ENCODE measurements at places on chromosomes 11 and 22. TPM values are rescaled to one million over a fixed set of nuclear protein-coding genes. Genes with fewer than 3 reads are reported as not detected.
A peak's percentile ranks its signal among the peaks of the same experiment; 100 is the strongest.

The KIF18A gene
- total RNA-seq: 4.0 TPM

The MYBPC3 gene
- not detected for total RNA-seq

The MPZL3 gene
- 1.8 TPM for total RNA-seq

The RIMBP3B gene
- 0.29 TPM for total RNA-seq

DNA sequence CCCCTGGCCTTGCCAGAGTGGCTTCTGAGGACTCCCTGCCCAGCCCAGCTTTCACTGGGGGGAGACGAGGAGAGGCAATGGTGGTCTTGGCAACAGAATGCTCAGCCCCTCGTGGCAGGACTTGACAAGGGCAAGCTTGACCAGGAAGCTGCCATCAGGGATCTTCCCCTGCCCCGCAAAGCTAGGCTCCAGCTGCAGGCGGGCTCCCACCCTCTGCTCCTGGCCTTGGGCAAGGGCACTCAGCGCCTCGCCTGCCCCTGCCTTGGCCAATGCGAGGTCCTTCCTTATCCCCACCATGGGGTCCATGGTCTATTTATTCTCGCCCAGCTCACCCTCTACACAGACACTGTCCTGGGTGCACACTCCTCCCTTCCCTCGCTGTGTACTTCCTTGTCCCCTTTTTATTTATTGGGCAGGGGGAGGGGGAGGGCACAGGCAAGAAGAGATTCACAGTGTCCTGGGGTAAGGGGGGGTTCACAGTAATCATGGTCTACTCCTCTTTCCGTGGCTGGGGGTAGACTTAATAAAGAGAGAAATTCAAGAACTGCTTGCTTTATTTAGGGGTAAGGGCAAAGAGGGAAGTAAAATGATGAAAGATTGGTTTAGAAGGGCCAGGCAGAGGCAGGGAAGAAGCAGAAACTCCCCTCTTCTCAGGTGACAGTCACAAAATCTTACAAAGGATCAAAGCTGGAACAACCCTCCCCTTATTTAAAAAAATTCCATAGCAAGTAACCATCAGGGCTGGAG, 1.6 kb downstream of the GPHA2 start:
- peaks cover 40% of the 10 kb centered on the region for H3K36me3 ChIP-seq
- DNase-seq: peak; percentile 37
- no peaks in the 10 kb centered on the region for H3K27me3 ChIP-seq
- no peak overlapping the region for H3K27ac ChIP-seq
- no peak overlapping the region for H3K4me3 ChIP-seq

- H3K27me3 ChIP-seq: no peaks in the 10 kb centered on the region
- no peak for DNase-seq
- H3K4me1 ChIP-seq: no peaks in the 10 kb centered on the region
- no peak overlapping the region for H3K4me3 ChIP-seq
- H3K36me3 ChIP-seq: no peaks in the 10 kb centered on the region
- no peak overlapping the region for H3K27ac ChIP-seq
Measured at GRCh38 chr11:119706887-119707286, 22.1 kb downstream of the NECTIN1 start.

DNA sequence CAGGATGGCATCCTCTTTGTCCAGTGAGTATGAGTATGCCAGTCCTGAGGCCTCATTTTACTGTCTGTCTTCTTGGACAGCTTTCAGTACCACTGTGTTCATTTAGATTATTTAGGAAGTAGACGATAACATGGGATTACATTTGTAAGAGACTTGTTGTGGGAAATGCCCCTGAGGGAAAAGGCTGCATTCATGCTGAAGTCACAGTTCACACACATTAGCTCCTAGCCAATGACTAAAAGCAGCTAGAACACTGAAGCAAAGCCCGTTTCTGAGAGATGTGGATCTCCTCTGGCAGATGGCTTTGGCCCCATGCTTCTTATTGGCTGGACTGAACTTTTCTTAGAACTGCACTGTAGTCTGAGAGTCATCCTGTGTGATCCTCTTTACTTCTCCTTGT, 242.4 kb downstream of the FAM76B start:
- H3K27ac ChIP-seq: no peak overlapping the region
- no peaks in the 10 kb centered on the region for H3K36me3 ChIP-seq
- no peaks in the 10 kb centered on the region for H3K27me3 ChIP-seq
- H3K4me1 ChIP-seq: peaks cover 13% of the 10 kb centered on the region
- DNase-seq: no peak

GRCh38 chr11:8225589-8226036, 38.1 kb downstream of the LMO1 start:
- H3K36me3 ChIP-seq: no peaks in the 10 kb centered on the region
- no peak overlapping the region for H3K27ac ChIP-seq
- H3K4me3 ChIP-seq: no peak overlapping the region
- H3K4me1 ChIP-seq: no peaks in the 10 kb centered on the region

- no peaks in the 10 kb centered on the region for H3K36me3 ChIP-seq
- peaks cover 32% of the 10 kb centered on the region for H3K4me1 ChIP-seq
- peak; percentile 82 for DNase-seq
- H3K27ac ChIP-seq: peak overlapping the region; percentile 94
- no peak overlapping the region for H3K4me3 ChIP-seq
- H3K27me3 ChIP-seq: no peaks in the 10 kb centered on the region
Measured at GRCh38 chr11:79237703-79238102, 203.1 kb downstream of the TENM4 start.

DNA sequence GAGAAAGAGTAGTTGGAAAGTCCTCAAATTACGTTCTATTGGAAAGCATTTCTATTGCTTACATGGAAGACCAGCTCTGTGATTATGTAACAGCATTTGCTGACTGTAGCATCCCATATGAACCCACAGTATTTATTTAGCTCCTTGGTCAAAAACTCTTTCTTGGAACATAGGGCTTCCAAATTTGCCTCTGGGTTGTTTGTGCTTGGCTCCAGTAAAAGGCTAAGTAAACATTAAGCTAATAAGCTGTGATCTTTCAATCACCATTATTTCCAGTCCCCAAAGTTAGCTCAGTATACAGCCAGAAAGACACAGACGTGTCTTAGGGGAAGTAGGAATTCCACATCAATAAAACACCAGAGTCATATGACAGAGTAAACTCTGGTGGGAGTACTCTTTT, 668.8 kb downstream of the DLG2 start:
- H3K4me3 ChIP-seq: no peak overlapping the region
- H3K36me3 ChIP-seq: no peaks in the 10 kb centered on the region
- DNase-seq: no peak
- no peaks in the 10 kb centered on the region for H3K27me3 ChIP-seq

- H3K27ac ChIP-seq: no peak overlapping the region
- H3K36me3 ChIP-seq: no peaks in the 10 kb centered on the region
- H3K4me3 ChIP-seq: no peak overlapping the region
- no peaks in the 10 kb centered on the region for H3K27me3 ChIP-seq
- H3K4me1 ChIP-seq: no peaks in the 10 kb centered on the region
Measured at GRCh38 chr11:115926138-115926537, 421.9 kb upstream of the CADM1 start.

DNA sequence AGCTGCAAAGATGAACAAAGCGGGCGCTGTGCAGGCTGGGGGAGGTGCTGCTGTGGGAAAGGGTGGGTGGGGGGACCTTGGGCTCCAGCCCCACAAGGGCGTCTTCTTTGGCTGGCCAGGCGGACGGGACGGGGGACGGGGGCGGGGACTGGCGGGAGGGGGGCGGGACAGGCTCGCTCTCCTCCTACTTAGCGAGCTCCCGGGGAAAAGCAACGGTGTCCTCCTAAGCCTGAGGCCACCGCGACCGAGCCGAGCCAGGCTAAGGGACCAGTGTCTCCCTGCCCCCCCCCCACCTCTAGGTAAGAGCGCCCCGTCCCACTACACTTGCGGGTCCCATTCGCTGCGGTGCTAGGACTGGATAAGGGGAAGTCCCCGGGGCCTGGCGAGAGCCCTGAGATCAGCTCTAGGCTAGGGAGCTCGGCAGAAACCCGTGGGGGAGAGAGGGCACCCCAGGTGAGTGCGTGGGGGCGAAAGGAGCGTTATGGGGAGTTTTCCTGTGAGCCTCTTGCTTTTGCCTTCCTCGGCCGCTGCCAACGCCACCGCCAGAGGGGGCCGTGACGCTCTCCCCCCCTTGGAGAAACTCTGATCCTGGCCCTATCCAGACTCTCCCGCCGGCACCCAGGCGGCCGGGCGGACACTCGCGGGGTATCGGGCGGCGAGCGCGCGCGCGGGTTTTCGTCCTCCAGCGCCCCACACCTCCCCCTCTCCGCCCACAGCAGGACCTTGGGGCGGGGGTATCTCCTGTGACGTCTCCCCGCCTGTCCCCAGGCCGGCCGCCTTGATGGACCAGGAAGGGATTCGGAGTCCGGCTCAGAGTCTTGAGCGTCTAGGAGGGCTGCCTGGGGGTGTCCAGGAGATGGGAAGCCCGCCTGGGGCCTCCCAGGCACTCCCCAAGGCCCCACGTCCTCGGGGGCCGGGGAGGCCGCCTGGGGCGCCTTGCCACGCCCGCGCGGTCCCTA, at the start of gene PHLDB1:
Gene PHLDB1, plus strand, starts transcription at position 215 of the 959 bp plus-strand sequence. CDS start 6,222 bp downstream, outside the sequence.
- H3K4me3 ChIP-seq: peak within 1 kb of the TSS; percentile 88
- peak; percentile 91 for DNase-seq
- no peaks in the 10 kb centered on the region for H3K27me3 ChIP-seq
- H3K36me3 ChIP-seq: peaks cover 8% of the 10 kb centered on the region
- H3K4me1 ChIP-seq: peaks cover 63% of the 10 kb centered on the region
- peak within 1 kb of the TSS; percentile 99 for H3K27ac ChIP-seq

GRCh38 chr11:109914809-109915653, 178.2 kb upstream of the ZC3H12C start:
- peak; percentile 55 for DNase-seq
- no peaks in the 10 kb centered on the region for H3K36me3 ChIP-seq
- no peak overlapping the region for H3K27ac ChIP-seq
- peaks cover 9% of the 10 kb centered on the region for H3K4me1 ChIP-seq
- H3K4me3 ChIP-seq: no peak overlapping the region

DNA sequence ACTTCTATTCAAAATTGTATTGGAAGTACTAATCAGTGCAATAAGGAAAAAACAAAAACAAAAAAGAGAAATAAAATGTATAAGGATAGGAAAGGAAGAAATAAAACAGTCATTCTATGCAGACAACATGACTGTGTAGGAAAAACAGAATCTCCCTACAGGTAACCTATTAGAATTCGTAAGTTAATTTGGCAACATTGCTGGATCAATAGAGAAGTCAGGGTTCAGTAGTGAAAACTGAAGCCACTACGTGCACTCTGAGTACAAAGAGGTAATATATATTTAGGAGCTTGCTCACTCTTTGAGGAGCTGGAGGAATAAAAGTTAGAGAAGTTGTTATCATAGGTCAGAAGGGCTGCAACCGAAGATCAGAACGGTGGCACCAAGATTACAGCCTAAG, 84.0 kb upstream of the BMAL1 start:
- no peaks in the 10 kb centered on the region for H3K27me3 ChIP-seq
- H3K36me3 ChIP-seq: no peaks in the 10 kb centered on the region
- DNase-seq: no peak
- no peak overlapping the region for H3K4me3 ChIP-seq
- peaks cover 11% of the 10 kb centered on the region for H3K4me1 ChIP-seq

- H3K27me3 ChIP-seq: peaks cover 28% of the 10 kb centered on the region
- no peaks in the 10 kb centered on the region for H3K4me1 ChIP-seq
- no peak overlapping the region for H3K4me3 ChIP-seq
- H3K27ac ChIP-seq: no peak overlapping the region
- DNase-seq: no peak
- no peaks in the 10 kb centered on the region for H3K36me3 ChIP-seq
Measured at GRCh38 chr11:45725121-45725520, 59.7 kb upstream of the CHST1 start.

DNA sequence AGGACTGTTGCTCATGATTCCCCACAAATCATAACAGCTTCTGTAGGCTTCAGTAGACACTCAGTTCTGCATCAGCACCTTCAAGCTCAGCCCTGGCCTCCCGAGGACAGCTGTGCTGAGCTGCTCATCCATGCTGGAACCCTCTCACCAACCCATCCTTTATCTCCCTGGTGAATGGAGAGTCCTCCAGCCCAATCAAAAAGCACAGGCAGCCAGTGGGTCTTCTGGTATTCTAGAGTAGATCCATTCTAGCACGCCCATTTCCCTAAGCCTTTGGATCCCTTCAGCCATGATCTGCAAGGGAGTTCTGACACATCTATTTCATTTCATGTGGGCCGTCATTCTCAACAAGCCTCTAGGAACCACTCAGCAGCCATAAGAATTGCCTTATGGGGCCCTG, 44.6 kb upstream of the SPATA19 start:
- H3K36me3 ChIP-seq: no peaks in the 10 kb centered on the region
- H3K27me3 ChIP-seq: no peaks in the 10 kb centered on the region
- no peak overlapping the region for H3K4me3 ChIP-seq
- DNase-seq: no peak
- no peak overlapping the region for H3K27ac ChIP-seq

DNA sequence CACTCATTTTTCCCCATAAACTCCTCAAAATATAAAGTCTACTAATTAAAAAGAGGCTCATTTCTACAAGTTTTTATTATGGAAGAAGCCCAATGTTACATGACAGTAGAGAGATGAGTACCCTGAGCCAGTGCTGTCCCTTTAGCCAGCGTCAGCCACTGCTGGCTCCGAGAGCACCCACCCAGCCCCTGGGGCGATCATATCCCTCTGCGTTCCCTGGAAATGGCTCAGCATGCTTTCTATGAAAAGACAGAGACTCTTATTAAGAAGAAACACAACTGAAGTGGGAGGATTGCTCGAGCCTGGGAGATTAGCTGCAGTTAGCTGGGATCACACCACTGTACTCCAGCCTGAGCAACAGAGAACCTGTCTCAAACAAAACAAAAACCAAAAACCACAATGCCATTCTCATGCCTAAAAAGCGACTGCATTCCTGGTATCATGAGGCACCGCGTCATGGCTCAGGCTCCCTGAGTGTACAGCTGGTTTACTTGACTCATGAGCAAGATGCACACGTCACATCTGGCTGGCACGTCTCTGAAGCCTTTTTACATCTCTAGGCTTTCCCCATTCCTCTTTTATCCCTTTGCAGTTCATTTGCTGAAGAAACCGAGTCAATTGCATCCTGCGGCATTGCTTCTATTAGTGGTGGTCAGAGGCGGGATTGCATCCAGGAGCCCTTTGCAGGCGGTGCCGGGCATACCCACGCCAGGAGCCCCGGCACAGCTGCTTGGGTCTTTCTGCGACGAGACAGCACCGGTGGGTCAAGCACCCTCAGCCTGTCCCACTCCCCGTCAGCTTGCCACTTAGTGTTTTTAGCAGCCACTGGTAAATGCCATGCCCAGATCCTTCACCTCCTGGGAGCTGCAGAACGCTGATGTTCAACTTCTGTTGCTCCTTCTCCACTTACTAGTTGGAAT, 119.9 kb downstream of the CTTN start:
- DNase-seq: peak; percentile 96
- no peak overlapping the region for H3K4me3 ChIP-seq
- peaks cover 44% of the 10 kb centered on the region for H3K27me3 ChIP-seq

- H3K4me3 ChIP-seq: no peak overlapping the region
- DNase-seq: no peak
Measured at GRCh38 chr11:11894486-11894885, 52.7 kb downstream of the USP47 start.

GRCh38 chr22:43272869-43273318, 70.3 kb downstream of the SCUBE1 start:
- H3K27ac ChIP-seq: no peak overlapping the region
- no peaks in the 10 kb centered on the region for H3K4me1 ChIP-seq
- H3K36me3 ChIP-seq: no peaks in the 10 kb centered on the region
- DNase-seq: no peak
- no peak overlapping the region for H3K4me3 ChIP-seq
